GM23338 (cell line): ENCODE measurements at places on chromosomes 5 and 9. TPM values are rescaled to one million over a fixed set of nuclear protein-coding genes. Genes with fewer than 3 reads are reported as not detected.

GRCh38 chr5:72015103-72015548 is 92.1 kb upstream of the MAP1B start:
- DNase-seq, result no peak

- DNase-seq, result no peak
Observed at GRCh38 chr5:169798906-169799660, 162.0 kb downstream of the DOCK2 start.

DNA sequence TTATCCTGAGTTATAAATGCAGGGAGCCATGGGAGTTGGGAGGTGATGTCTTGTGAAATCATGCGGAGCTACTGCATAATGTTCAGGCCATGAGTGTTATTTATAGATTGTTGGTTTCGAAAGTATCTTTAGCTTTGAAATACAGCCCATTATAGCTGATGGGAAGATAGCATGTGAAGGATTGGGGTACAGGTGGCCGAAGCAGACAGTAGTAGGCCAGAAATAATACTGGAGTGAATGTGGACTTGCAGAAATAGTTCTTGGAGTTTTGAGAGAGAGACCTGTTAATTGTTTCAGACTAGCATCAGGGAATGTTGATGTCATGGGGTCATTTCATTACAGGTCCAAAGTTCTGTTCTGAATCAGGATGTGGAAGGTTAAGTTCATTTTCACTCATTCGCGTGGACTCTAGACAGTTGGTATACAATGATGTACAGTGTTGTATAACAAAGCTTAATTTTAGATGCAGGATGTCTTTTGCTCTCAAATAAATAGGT is 3.8 kb downstream of the ATP6V1G1 start:
- no peak for DNase-seq

Gene PCDHA5
- total RNA-seq, result 1.4 and 3.1 TPM in 2 replicates

GRCh38 chr5:2006193-2006970 is 123.7 kb upstream of the IRX4 start:
- DNase-seq, result no peak

Gene MTRR
- total RNA-seq, result 39.7 and 55.9 TPM in 2 replicates

DNA sequence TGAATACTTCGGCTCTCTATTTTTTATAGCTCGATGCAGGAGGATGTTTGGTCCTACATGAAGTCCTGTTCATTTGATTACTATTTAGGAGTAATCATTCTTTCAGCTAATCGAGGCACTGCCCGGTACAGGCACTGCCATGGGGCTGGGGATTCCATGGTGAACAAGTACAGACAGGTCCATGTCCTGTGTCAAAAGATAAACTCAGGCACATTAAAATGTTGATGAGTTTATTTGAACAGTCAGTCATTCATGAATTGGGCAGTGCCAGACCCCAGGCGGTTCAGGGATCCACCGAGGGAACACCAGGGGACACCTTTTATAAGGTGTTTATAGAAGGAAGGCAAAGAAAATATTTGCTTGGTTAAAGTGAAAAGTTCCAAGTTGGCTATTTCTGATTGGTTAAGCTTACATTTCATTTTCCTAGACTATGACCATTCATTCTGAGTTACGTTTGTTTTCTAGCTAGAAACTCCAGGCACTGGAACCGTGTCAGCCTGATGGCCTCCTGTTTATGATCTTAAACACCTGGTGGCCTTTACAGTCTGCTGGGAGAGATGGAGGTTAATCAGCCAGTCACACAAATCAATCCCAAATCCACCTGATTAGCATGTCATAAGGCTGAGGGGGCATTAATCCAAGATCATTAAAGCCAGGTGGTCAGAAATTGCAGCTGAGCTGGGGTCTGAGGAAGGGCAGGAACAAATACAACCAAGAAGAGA is 47.0 kb upstream of the TDRD7 start:
- no peak for DNase-seq

DNA sequence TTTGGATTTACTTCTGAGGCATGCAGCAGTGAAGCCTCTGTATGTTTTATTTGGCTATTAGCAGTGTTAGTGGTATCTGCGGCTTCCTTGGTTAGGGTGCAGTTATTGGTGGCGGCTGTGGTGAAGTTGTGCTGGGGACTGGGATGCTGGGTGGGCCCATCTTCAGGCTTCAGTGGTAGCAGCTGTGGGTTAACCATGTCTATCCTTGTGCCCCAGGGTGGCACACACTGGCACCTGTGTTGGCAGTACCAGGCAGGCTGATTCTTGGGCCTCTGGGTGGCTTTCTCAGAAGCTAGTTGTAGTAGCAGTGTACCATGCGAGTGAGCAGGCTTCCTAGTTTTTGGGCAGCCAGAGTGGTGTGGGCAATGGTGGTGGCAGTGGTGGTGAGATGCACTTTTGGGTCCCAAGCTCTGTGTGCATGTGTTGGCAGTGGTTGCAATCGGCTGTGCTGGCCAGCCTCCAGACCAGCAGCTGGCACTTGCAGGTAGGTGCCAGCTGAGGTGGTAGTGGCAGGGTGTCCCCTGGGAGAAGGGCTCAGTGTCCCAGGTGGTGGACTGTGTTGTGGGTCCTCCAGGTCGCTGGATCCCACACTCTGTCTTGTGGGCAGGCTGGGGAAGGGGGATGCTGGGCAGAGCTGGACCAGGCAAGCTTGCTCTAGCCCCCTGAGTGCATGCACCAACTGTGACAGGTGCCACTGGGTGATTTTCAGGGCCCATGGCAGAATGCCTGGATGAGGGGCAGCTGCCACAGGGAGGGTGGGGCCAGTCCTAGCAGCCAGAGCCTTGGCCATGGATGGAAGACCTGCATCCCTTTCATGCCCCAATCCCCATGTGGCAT is 13.6 kb downstream of the AHRR start:
- no peak for DNase-seq

GRCh38 chr5:173633304-173633703 is 16.9 kb upstream of the BOD1 start:
- no peak for DNase-seq

Gene PCDHGA5
- 2.9 and 3.1 TPM in 2 replicates for total RNA-seq
